ENCODE measurements at places on chromosomes 12 and 14. TPM values are rescaled to one million over a fixed set of nuclear protein-coding genes. Genes with fewer than 3 reads are reported as not detected.
A peak's percentile ranks its signal among the peaks of the same experiment; 100 is the strongest.

GRCh38 chr12:103523771-103524170, 28.0 kb upstream of the C12orf42 start:
- no peak for DNase-seq

The CLEC7A gene
- 3.1 TPM for total RNA-seq

The ST8SIA1 gene
- 3.6 TPM for total RNA-seq

The DBX2 gene
- 0.24 TPM for total RNA-seq

- no peak for DNase-seq
Observed at GRCh38 chr12:3216097-3216496, 138.9 kb downstream of the TSPAN9 start.

The RNF212B gene
- not detected for total RNA-seq

GRCh38 chr14:101186992-101187815, 283.7 kb upstream of the RTL1 start:
- DNase-seq: no peak

GRCh38 chr14:68137704-68138619, 318.4 kb downstream of the RAD51B start:
- no peak for DNase-seq

GRCh38 chr12:131379738-131380137, 331.2 kb upstream of the SFSWAP start:
- no peak for DNase-seq

DNA sequence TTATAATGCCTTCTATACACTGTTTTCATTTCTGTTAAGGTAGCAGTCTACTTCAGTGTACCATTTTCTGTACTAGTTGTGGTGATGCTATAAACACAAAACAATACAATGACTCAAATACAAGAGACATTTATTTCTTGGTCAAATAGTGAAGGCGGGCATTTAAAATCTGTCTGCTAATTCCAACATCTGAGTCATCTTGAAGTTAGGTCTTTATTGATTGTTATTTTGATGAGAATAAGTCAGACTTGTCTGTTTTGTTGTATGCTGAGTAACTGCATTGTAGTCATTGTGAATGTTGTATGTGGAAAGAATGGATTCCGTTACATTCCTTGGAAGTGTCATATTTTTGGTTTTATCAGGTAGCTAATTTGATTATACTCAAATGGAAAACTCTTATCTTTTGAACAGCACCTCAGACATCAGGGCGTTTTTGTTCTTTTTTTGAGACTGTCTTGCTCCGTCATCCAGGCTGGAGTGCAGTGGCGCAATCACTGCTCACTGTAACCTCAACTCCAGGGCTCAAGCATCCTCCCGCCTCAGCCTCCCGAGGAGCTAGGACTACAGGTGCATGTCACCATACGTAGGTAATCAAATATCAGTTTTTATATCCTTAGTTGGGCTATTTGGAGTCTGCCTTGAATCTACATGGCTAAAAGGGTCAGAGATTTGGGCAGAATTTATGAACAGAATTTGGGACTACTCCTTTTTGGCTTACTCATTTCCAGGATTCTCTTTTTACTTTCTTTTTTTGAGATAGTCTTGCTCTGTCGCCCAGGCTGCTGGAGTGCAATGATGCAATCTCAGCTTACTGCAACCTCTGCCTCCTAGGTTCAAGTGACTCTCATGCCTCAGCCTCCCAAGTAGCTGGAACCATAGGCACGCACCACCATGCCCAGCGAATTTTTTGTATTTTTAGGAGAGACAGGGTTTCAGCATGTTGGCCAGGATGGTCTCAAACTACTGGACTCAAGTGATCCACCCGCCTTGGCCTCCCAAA, 56.8 kb downstream of the PAPLN start:
- no peak for DNase-seq

- no peak for DNase-seq
Observed at GRCh38 chr12:130236446-130236845, 74.2 kb downstream of the FZD10 start.

DNA sequence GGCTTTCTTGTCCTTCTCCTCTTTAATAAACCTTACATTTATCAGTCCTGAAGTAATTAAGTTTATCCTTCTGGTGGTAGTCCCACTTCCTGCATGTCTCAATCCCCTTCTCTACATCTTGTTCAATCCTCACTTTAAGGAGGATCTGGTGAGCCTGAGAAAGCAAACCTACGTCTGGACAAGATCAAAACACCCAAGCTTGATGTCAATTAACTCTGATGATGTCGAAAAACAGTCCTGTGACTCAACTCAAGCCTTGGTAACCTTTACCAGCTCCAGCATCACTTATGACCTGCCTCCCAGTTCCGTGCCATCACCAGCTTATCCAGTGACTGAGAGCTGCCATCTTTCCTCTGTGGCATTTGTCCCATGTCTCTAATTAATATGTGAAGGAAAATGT, 79.3 kb downstream of the ZFC3H1 start:
- DNase-seq: no peak

The PKP2 gene
- 378 TPM for total RNA-seq

DNA sequence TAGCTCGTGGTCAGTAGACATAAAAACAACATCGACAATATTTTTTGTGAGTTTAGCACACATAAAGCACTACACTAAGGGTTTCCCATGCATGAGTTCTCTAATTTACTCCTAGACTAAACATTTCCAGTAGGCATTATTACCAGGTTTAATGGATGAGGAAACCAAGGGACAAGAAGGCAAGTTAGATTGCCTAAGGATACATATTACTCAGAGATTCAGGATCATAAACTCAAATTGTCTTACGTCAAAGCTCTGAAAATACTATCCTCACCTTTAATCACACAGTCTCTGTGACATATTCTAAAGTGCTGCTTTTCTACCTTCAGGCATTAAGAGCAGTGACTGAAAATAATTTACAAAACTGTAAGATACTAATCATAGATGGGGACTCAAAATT, 655.3 kb downstream of the SLC16A7 start:
- no peak for DNase-seq

The B4GALNT1 gene
- 7.3 TPM for total RNA-seq

The ANKS1B gene
- total RNA-seq: 2.3 TPM

The SDR39U1 gene
- total RNA-seq: 76.6 TPM

The OLR1 gene
- total RNA-seq: 0.24 TPM

The LPAR5 gene
- 7.5 TPM for total RNA-seq

DNA sequence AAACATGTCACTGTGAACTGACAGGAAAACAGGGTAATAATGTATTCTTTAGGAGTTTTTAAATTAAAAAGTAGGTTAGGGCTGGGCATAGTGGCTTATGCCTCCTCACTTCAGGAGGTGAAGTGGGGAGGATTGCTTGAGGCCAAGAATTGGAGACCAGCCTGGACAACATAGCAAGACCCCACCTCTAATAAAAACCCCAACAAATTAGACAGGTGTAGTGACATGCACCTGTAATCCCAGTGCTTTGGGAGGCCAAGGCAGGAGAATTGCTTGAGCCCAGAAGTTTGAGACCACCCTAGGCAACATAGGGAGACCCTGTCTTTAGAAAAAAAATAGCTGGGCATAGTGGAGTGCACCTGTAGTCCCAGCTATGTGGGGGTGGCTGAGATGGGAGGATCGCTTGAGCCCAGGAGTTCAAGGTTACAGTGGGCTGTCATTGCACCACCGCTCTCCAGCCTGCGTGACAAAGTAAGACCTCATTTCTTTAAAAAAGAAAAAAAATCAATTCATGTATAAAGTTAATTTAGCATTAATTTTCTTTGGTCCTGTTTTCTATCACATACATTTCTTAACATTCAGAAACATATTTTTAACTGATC, 20.4 kb downstream of the FBXO34 start:
- DNase-seq: no peak

DNA sequence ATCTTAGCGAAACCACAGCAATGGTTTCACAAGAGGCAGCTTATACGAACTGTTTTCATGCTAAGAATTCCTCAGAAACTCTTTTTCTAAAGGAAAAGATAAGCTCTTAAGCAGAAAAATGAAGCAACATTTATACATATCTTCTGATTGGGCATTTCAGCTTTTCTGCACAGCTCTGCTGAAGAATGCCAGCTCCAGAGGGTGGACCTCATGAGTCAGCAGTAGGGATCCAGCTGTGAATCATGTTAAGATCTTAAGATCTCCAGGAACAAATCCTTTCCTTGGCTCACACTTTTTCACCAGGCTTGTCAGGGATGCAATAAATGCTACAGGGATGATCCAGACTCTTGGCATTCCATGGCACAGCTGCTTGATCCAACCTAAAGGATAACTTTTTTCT, 477.1 kb upstream of the CCDC196 start:
- no peak for DNase-seq

The TMCC3 gene
- 1.5 TPM for total RNA-seq

DNA sequence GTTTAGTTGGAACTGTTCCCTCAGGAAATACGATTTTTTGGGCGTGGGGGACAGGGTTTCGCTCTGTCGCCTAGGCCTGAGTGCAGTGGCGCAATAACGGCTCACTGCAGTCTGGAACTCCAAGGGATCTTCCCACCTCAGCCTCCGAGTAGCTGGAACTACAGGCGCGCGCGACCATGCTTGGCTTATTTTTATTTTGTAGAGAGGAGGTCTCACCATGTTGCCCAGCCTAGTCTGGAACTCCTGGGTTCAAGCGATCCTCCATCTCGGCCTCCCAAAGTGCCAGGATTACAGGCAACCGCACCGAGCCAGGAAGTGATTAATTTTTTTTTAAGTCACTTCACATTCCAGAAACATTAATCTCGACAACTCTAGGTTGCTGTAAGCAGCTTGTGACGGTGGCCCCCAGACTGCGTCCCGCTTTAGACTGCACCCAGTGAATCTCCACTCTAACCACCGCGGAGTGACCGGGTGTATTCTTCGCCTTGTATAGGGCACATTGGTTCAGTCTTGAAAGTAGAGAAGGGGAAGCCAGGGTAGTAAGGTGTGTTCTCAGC, 830 bp upstream of the MIS18BP1 start:
- DNase-seq: peak; percentile 75

The SRGAP1 gene
- 2.2 TPM for total RNA-seq

DNA sequence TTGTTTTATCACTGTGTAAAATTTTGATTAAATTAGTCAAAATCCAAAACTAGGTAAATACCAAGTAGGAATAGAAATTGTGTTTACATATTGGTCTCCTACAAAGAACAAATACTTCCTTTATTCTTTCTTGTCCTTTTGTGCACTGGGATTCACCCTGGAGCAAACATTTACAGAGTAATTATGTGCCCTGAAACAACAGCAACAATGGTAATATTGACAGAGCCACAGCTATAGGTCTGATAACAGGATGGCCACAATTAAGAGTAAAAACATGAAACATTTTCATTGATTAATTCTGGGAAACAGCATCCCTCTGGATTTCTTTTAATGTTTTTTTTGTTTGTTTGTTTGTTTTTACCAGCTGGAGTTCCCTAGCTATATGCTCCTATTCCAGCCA, 61.2 kb downstream of the SLC38A6 start:
- no peak for DNase-seq

DNA sequence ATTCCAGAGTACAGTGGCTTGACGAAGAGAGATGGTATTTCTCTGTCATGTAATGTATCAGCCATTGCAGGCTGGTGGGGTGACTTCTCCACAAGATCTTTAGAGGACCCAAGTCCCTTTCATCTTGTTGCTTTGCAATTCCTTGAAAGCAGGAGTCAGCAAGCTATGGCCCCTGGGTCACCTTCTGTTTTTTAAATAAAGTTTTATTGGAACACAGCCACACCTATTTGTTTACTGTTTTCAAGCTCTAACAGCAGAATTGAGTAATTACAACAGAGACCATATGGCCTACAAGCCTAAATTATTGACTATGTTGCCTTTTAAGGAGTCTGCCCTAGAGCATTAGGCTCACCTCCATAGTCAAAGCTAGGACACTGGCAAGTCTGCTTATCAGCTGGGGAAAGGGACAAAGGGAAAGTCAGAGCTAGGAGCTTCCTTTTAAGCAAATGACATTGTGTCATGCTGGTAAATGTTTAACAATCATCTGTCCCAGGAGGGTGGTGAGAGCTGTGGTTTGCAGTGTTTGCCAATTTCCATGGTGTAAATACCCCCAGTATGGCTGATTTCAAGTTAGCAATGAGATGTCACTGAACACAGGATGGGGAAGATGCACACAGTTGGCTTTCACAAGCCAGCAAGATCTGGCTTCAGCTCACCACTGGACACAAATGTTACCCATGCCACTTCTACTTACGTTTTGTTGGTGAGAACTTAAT, 87.7 kb upstream of the PWP1 start:
- DNase-seq: no peak

DNA sequence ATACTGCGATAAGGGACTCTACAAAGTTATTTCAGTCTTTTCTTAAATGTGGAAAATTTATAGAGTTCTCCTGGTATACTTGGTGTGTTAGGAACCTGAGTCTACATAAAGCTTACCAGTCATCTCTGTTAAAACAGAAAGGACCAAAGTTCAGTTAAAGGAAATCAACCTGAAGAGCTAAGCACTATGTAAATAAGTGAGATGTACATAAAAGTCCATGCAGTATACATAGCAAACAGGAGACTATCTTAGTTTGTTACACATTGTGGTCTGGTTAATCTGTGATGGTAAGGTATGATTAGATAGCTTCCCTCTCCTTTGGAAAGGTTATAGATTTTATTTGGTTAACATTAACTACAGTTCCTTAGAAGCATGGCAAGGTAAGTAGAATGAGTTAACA, 75.9 kb downstream of the ATP2B1 start:
- no peak for DNase-seq

The COX8C gene
- 0.51 TPM for total RNA-seq

The DGLUCY gene
- 202 TPM for total RNA-seq

DNA sequence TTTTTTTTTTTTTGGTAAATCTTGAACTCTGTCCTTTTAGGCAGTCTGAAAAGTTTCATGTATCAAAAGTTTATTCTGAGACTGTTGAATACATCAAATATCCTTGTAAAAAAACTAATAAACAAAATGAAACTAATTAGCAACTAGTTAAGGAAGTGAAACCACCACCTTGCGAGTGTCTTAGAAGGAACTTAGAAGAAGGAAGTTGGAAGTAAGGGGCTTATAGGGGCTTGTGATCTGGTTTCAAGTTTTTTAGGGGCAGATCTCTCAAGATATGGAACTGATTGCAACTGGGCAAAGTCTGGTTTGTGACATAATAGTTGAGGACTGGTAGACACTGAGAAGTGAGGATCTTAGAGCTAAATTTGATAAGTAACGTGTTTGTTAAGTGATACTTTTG, 748.8 kb downstream of the C12orf50 start:
- no peak for DNase-seq

The GYS2 gene
- not detected for total RNA-seq

GRCh38 chr12:52119398-52120254, 40.1 kb downstream of the SMIM41 start:
- no peak for DNase-seq

DNA sequence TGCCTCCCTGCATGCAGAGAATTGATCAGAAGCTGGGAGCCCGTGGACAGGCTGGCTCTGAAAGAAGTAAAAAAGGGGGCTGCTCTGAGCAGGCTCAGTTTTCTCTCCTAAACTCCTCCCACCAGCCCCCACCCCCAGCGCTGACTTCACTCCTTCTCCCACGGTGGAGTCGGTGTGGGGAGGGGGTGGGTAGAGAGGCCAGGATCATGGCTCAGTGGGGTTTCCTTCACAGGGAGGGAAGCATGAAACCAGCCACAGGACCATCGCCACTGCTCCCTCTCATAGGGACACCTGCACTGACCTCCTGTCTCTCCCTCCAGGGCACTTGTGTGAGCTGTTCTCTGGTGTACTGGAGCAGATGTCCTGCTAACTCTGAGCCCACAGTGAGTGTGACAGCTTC, 78.9 kb downstream of the STAB2 start:
- no peak for DNase-seq

All from Right ventricle myocardium inferior (tissue), 1 donor.